IMR-90 (cell line): ENCODE measurements at places on chromosomes 2 and 18. TPM values are rescaled to one million over a fixed set of nuclear protein-coding genes. Genes with fewer than 3 reads are reported as not detected.

The FER1L5 gene
- total RNA-seq: 0.28 and 0.36 TPM in 2 replicates

The MAPRE2 gene
- 23.8 and 24.2 TPM in 2 replicates for total RNA-seq

- DNase-seq: peak; percentile 71
- H3K27me3 ChIP-seq: no peaks in the 10 kb centered on the region
- no peak overlapping the region for H3K4me3 ChIP-seq
- no peaks in the 10 kb centered on the region for H3K36me3 ChIP-seq
- H3K27ac ChIP-seq: no peak overlapping the region
Measured at GRCh38 chr2:5851410-5851809, 159.2 kb downstream of the SOX11 start.

GRCh38 chr2:166193407-166193806 lies 65.6 kb upstream of the SCN1A start:
- no peaks in the 10 kb centered on the region for H3K36me3 ChIP-seq
- no peak overlapping the region for H3K4me3 ChIP-seq
- H3K27me3 ChIP-seq: no peaks in the 10 kb centered on the region
- no peaks in the 10 kb centered on the region for H3K4me1 ChIP-seq
- H3K27ac ChIP-seq: no peak overlapping the region
- no peak for DNase-seq

DNA sequence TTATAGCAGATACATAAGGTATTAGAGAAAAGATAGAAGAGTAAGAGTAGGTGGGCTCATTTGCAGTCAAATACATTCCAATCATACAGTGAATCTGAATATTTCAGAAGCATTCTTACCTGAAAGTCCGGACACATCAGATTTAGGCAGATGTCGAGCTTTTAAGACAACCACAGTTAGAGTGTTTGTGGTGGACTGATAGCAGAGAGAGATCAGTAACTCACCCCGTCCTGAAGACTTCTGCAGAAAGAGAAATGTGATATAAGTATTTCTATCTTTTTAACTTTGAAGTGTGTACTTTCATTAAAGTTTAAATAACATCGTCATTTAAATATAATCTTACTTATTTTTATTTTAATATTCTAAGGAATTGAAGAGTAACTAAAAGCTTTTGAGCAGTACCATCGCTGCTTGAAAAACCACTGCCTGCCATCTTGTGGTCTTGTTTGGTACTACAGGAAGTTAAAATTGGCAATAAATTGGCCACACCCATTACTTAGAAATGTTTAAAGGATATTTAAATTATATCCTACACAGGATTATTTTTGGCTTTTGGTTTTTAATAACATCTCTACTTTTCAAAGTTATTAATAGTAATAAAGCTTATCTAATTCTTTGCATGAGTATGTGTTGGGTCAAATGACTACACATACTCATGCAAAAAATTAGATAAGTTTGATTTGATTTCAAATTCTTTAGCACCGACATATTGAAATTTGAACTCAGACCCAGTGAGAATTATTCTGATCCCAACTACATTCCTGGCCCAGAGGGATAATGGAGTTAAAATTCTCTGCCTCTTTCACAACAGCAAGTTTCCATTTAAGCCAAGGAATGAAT lies 5.5 kb downstream of the SYT4 start:
- no peaks in the 10 kb centered on the region for H3K27me3 ChIP-seq
- H3K4me1 ChIP-seq: no peaks in the 10 kb centered on the region
- DNase-seq: peak; percentile 61
- H3K27ac ChIP-seq: no peak overlapping the region

GRCh38 chr2:227033471-227034148 lies 130.4 kb downstream of the COL4A4 start:
- no peak overlapping the region for H3K4me3 ChIP-seq
- peaks cover 7% of the 10 kb centered on the region for H3K27me3 ChIP-seq
- peak; percentile 32 for DNase-seq
- no peaks in the 10 kb centered on the region for H3K4me1 ChIP-seq
- no peak overlapping the region for H3K27ac ChIP-seq
